RWPE2 (cell line): ENCODE measurements at places on chromosomes 12 and 14.

DNA sequence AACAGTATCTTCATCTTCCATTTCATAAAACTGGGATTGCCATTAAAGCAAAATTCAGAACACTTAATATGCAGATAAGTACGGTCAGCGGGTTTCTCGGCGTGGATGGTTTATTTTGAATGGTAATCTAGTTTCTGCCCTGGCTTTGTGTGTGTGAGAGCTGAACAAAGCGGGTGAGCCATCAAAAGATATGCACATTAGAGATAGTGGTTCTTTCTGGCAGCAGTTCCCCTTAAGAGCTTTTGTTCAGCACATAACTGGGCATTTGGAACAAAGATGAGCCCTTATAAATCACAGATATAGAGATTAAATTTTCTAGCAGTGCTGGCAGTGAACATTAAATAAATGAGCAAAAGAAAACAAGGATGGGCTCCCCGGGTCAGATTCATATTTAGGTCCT, 207.5 kb downstream of the CALM1 start:
- H3K36me3 ChIP-seq = no peaks in the 10 kb centered on the region
- H3K27ac ChIP-seq = no peak overlapping the region
- DNase-seq = no peak
- H3K4me3 ChIP-seq = no peak overlapping the region

DNA sequence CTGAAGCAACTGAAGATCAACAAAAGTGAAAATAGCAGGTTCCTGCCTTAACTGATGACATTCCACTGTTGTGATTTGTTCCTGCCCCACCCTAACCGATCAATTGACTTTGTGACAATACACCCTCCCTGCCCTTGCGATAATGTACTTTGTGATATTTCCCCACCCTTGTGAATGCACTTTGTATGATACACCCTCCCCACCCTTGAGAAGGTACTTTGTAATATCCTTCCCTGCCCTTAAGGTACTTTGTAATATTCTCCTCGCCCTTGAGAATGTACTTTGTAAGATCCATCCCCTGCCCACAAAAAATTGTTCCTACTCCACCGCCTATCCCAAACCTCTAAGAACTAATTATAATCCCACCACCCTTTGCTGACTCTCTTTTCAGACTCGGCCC, 41.4 kb downstream of the BCAT1 start:
- no peak overlapping the region for H3K4me3 ChIP-seq
- no peaks in the 10 kb centered on the region for H3K36me3 ChIP-seq
- H3K27ac ChIP-seq = no peak overlapping the region
- no peaks in the 10 kb centered on the region for H3K4me1 ChIP-seq
- no peaks in the 10 kb centered on the region for H3K27me3 ChIP-seq

DNA sequence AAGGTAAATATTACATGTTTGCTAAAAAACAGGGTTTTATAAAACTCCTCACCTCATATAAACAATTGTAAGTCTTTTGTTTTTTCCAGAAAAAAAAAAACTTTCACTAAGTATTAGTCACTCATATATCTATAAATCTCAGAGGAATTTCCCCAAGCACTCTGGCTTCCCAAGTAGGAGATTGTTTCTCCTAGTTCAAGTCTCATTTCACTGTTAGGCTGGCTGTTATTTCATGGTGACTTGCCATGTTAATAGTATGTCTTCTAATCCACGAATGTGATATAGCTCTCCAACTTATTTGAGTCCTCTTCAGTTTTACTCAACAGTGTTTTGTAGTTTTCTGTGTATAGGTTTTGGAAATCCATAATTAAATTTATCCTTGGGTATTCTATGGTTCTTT, 61.6 kb downstream of the CAPZA3 start:
- DNase-seq = no peak
- H3K4me3 ChIP-seq = no peak overlapping the region
- no peaks in the 10 kb centered on the region for H3K27me3 ChIP-seq
- H3K4me1 ChIP-seq = no peaks in the 10 kb centered on the region

DNA sequence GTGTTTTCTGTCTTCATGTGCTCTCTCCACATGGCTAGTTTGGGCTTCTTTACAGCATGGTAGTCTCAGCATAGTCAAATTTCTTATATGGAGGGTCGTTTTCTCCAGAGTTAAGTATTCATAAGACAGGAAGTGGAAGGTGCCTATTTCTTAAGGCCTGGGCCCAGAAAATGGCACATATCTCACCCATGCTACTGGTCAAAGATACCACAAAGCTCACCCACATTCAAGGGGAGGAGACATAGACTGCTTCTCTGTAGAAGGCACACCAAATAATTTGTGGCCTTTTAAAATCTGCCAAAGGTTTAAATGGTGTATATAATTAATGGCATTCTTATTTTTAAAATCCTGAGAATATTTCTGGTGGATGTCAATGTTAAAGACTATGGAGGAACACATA, 44.8 kb downstream of the CCDC91 start:
- no peak overlapping the region for H3K27ac ChIP-seq
- no peaks in the 10 kb centered on the region for H3K4me1 ChIP-seq
- DNase-seq = no peak
- no peaks in the 10 kb centered on the region for H3K36me3 ChIP-seq

GRCh38 chr14:24329736-24330135, 5.1 kb downstream of the ADCY4 start:
- no peak for DNase-seq
- H3K27ac ChIP-seq = no peak overlapping the region

GRCh38 chr14:49497725-49498348, 88.3 kb downstream of the RPS29 start:
- no peaks in the 10 kb centered on the region for H3K4me1 ChIP-seq
- H3K27me3 ChIP-seq = no peaks in the 10 kb centered on the region
- DNase-seq = no peak
- H3K4me3 ChIP-seq = no peak overlapping the region

DNA sequence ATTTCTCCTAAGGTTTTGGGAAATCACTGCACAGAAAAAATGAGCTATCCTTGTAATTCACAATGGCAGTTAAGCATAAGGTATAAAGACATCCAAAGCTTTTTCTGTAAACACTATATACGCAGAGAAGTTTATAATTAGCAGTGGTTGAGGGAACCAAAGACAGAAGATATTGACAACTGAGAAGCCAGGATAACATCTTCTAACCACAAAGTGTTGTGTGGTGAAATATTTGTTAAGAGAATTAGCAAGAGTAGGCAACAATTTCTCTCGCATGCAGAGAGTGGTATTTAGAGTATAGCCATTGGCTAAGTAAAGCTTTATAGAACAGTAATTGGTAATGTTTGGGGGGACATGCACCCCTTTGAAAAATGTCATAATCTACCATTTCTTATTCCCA, 123.7 kb upstream of the USP15 start:
- peaks cover 7% of the 10 kb centered on the region for H3K27me3 ChIP-seq
- DNase-seq = no peak
- H3K27ac ChIP-seq = no peak overlapping the region
- no peaks in the 10 kb centered on the region for H3K4me1 ChIP-seq
- no peaks in the 10 kb centered on the region for H3K36me3 ChIP-seq

DNA sequence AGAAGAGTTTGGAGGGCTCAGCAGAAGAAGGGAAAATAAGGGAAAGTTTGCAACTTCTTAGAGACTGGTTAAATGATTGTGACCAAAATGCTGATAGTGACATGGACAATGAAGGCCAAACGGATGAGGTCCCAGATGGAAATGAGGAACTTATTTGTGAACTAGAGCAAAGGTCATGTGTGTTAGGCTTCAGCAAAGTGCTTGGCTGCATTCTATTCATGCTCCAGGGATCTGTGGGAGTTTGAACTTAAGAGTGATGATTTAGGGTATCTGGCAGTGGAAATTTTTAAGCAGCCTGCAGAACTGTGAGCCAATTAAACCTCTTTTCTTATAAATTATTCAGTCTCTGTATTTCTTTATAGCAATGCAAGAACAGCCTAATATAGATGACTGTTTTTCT, 88.9 kb upstream of the ARHGAP5 start:
- no peaks in the 10 kb centered on the region for H3K27me3 ChIP-seq
- no peaks in the 10 kb centered on the region for H3K36me3 ChIP-seq
- peaks cover 29% of the 10 kb centered on the region for H3K4me1 ChIP-seq
- no peak for DNase-seq
- H3K4me3 ChIP-seq = no peak overlapping the region
